ENCODE measurements at places on chromosomes 1 and 21.

DNA sequence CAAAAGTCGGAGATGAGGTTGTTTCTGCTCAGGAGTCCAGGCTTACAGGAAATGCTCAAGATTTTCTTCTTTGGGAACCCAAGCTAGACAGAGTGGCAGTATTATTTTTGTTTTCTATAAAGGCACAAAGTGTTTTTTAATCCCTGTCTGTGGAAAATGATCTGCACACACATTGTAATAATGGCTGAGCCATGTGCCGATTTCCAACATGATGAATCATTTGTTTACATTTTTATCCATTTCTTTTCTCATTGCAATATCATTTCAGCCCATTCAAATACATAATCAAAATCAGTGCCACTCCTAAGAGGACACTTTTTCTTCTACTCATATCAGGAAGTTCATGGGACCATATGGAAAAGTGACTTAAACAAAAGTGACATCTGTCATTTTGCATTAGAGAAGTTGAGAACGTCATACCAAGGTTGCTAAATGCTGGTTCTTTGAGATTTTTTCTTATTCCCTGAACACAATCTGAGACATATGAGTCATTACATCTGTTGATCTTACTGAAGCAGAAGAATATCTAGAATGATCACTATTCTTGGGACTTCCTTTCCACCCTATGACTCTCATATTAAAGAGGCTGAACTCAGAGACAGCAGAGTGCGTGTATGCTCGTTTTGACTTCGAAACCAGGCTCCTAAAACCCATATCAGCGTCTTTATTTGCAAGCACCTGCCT lies 44.9 kb downstream of the ACTA1 start:
- DNase-seq = no peak

DNA sequence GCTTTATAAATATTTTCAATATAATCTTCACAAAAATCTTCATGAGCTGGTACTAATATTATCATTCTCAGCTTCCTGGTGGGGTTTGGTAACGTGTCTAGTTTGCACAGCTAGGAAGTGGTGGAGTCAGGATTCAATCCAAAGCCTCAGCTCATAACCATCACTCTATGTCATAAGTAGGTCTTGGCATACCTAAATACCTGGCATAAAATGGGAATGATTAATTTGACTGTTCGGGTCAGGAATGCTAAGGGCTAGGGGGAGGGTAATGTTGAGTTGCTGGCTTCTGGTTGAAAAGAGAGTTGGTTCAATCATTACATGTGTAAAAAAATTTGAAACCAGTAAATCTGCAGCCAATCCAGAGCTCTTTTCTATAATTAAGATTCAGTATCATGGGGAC lies 5.6 kb upstream of the SAMSN1 start:
- DNase-seq = no peak

- no peak for DNase-seq
These were observed 789.9 kb upstream of the ADGRL4 start for GRCh38 chr1:79796434-79796833.

GRCh38 chr1:201602413-201603265 lies 63.7 kb downstream of the NAV1 start:
- no peak for DNase-seq

Measured in stimulated activated CD8-positive, alpha-beta memory T cell treated with anti-CD3 and anti-CD28 coated beads, Interleukin-12 subunit alpha, Interleukin-12 subunit beta, amount 100 ng/mL, for 4 hours (primary cell).